ENCODE measurements at places on chromosomes 16 and 17. TPM values are rescaled to one million over a fixed set of nuclear protein-coding genes. Genes with fewer than 3 reads are reported as not detected.
A peak's percentile ranks its signal among the peaks of the same experiment; 100 is the strongest.

DNA sequence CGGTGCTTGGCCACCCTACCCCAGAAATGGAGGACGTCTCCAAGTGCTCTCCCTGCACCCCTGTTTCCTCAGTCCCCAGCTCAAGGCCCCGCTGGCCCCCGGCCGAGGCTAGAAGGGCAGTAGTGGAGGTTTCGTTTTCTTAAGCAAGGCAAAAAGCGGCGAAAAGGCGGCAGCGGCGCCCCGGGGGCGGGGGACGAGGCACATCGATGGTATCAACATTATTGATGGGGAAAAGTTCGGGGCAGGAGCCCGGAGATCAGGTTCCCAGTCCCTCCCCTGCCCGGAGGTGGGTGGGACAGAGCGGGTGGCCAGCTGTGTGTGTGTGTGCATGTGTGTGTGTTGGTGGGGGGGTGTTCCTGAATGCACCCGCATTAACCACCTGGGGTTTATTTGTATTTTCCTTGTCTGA is 4.1 kb upstream of the SALL1 start:
- DNase-seq, result no peak

DNA sequence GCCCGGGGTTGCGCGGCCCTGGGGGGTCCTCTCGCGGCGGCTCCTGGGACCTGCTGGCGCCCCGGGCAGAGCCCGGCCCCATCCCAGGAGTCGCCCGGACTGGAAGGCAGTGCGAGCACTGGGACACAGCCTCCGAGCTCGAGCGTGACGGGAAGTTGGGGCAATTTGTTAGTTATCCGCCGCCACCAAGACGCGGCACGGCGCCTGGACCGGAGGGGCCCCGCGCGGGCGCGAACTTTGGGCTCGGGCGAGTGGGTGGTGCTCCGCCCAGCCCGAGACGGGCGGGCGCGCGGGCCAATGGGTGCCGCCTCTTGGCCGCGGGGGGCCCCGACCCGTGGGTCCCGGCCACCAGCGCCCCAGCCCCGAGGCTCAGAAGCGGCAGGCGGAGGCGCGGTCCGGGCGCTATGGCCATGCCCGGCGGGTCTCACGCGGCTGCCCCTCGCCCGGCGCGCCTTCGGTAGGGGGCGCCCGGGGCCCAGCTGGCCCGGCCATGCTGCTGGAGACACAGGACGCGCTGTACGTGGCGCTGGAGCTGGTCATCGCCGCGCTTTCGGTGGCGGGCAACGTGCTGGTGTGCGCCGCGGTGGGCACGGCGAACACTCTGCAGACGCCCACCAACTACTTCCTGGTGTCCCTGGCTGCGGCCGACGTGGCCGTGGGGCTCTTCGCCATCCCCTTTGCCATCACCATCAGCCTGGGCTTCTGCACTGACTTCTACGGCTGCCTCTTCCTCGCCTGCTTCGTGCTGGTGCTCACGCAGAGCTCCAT is at the start of gene ADORA2B:
Gene ADORA2B, plus strand, starts transcription at position 372 of the 768 bp plus-strand sequence. Its CDS starts 119 bp downstream, at position 491.
- peak; percentile 54 for DNase-seq

TPSD1 gene
- 1.1 TPM for total RNA-seq

DNA sequence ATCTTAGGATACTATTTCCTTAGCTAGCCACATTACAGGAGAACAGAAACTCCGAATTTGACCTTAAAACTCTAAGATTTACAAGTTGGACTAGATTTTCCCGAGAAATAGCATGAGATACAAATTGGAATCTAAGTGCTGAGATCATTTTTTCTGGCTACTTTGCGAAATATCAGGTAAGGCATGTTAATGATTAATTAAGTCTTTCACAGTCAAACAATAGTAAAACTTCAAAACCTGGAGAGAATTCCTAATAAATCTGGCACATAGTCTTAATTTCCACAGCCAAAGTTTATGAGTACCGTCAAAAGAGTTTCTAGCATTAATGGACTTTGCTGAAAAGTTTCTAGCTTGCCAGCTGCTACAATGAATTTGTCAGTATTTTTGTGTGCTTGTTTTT is 379.5 kb upstream of the TOM1L1 start:
- DNase-seq, result no peak

CDYL2 gene
- total RNA-seq, result 60.4 TPM

CCL3 gene
- 0.56 TPM for total RNA-seq

OTOA gene
- 6.5 TPM for total RNA-seq

GRCh38 chr16:67399218-67399733 is 6.0 kb upstream of the TPPP3 start:
- peak; percentile 53 for DNase-seq

GRCh38 chr17:67165201-67165600 is 79.8 kb downstream of the HELZ start:
- no peak for DNase-seq

DNA sequence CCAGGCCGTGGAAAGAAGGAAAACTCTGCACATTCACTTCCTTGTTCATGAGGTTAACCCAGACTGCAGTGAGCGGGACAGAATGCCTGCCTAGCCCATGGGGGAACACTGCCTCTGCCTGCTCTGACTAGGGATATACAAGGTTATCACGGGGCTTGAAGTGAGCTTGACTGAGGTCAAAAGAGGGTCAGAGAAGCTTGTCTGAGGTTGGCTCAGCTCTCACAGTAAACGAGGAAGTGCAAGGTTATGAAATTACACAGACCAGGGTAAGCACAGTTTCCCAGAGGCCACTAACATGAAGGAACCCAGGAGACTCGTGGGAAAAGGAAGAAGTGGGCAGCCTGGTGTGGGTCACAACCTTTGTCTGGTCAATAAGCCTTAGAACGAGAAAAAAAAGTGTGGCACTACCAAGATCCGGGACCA is 28.7 kb downstream of the HIC1 start:
- no peak for DNase-seq

- no peak for DNase-seq
These were observed 147.1 kb downstream of the SALL1 start for GRCh38 chr16:51003850-51004566.

DNA sequence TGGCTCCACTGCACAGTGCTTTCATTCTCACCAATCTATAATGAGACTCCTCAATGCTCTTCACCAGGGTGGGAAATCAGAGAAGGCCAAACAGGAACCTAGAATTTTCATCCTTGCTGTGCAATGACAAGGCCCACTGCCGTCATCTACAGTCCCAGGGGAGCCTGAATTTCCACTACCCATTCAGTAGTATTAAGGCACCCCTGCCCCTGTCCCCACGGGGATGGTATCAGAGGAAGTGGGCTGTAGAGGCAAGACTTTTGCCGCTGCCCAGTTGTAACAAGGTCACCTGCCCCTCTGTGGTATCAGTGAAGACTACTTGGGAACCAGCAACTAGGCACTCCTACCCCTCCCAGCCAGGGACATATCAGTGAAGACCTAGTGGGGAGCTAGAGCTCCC is 104.5 kb downstream of the C16orf78 start:
- no peak for DNase-seq

CACNG5 gene
- not detected for total RNA-seq

DNA sequence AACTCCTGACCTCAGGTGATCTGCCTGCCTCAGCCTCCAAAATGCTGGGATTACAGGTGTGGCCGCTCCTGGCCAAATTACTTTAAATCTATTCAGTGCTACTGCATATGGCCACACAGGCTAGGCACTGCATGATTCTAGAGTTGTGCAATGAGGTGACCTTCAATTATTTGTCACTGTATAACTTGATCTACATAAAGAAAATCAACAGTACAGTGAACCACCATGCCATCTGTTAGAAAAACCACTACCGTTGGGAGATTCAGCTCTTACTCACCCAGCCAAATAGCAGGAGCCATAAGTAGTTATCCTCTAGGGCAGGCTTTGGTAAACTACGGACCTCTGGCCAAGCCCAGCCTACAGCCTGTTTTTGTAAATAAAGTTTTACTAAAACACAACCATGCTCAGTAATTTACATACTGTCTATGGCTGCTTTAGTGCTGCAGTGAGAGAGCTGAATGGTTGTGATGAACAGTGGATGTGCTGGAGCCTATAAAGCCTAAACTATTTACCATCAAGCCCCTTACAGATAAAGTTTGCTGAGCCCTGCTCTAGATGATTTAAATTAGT is 40.7 kb upstream of the TANC2 start:
- no peak for DNase-seq

TMIGD1 gene
- not detected for total RNA-seq

APOBR gene
- total RNA-seq, result 2.1 TPM

DNA sequence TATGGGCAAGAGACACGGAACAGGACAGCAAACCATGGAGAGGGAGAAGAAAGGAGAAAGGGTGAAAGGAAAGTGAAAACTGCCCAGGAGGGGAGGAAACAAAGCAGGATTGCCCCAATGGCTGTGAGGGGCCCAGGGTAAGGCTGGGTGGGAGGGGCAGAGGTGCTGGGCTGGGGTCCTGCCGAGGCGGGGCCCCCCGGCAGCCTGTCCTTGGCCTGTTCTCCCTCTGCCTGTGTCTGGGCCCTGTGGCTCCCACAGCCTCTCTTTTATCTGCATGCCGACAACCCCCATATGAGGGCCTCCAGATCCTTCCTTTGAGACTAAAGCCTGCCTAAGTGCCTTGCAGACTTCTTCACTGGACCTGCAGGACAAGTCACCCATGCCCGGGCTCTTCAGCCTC is 15.5 kb downstream of the ZNHIT3 start:
- no peak for DNase-seq

DNA sequence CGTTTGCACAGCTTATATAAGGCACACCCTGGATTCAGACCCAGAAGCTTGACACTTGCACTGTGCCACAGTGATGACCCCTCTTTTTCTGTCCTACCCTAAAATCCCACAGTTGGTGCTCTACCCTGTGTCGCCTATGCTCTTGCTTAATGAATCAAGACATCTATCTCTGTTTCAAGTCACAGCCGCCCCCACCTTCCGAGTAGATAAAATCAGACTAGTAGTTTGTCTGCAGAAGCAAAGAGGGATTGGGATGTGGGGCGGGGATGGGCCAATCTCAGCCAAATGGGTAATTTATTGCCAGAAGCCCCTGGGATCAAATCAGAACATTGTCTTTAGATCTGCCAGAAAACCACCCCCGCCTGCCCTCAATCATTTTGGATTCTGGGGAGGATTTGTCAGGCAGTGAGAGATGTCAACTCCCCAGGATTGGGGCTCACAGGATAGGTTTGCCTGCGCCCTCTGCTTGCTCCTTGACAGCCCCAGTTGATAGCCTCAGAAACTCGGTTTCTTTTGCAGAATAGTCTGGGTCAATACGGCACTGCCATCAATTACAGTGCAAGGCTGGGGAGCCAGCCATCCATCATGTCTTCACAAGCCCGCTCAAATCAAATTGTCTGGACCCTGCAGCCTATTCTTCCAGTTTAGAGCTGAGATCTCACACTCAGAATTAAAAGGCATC is 520.8 kb downstream of the GRIN2A start:
- no peak for DNase-seq

- peak; percentile 70 for DNase-seq
These were observed 77.5 kb upstream of the N4BP1 start for GRCh38 chr16:48687421-48688038.

DNA sequence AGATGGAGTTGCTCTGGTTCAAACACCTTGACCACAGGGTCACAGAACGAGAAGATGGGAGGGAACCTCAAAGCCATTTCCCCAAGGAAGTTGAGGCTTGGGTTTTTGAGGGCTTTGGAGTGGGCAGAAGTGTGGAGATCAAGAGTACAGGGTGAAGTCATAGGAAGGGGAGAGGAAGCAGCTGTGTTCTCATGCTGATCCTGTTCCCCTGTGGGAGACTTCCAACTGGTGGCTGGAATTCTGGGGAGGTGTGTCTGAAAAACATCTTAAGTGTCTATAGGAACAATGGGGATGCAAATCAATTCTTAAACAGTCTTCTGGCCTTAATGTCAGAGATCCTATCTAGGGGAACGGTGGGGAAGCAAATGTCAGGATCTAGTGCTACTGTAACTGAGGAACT is 38.8 kb upstream of the HSBP1 start:
- no peak for DNase-seq

DNA sequence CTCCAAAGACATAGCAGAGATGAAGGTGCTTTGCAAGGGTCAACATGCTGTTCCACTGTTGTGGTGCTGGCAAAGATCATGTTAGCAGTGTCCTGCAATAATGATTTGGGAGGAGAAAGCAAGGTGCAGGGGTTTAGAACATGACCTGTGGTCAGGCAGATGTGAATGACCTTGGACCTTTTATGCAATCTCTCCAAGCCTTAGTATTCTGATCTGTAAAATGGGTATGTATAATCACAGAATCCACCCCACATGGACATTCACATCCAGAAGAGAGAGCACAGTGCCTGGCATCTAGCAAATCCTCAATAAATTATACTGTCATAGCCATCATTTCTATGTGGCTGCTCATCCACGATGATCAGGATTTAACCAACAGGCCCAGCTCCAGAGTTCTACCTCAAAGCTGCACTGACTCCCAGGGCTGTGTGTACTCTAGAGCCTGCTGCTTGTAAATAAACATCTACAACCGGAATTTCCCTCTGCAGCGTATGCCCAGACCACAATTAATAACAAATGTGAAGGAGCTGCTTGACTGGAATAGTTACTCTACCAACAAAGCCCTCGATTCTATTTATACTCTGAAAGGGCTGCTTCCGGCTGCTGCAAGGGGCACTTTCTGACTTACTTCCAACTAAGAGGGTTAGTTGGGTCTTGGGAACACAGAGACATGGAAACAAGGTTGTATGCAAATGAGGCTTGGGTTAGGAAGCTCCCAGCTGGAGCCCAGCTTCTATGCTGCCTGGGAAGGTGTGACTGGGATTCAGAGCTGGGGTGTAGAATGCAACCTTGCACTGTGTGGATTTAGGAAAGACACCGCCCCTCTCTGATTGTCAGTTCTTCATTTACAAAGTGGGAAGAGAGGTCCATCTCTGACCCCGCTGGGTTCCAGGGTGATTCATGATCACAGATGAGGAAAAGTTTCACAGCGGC is 265.2 kb downstream of the XYLT1 start:
- no peak for DNase-seq

BHLHA9 gene
- 0.79 TPM for total RNA-seq

- DNase-seq, result no peak
These were observed 113.8 kb upstream of the SMURF2 start for GRCh38 chr17:64775701-64776570.

GRCh38 chr16:9049241-9049640 is 42.2 kb upstream of the HAPSTR1 start:
- DNase-seq, result no peak

DNA sequence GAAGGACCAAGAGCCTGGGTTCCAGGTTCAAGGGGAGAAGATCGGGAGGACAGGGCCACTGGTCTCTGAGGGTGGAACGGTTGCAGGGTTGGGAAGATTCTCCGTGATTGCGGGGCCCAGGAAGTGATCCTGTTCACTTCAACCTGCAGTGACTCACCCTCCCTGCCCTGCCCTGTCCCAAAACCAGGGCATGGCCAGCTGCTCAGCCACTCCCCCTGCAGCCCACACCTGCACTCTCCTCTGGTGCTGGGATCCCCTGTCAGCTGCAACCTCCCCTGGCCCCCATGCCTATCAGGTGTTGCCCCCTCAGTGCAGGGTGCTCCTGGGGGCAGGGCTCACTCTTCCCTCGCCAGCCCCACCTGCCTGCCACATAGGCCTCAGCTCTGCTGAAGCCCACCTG is 1.1 kb downstream of the RUNDC3A start:
- DNase-seq, result no peak

- no peak for DNase-seq
These were observed 5.0 kb downstream of the EARS2 start for GRCh38 chr16:23552161-23552560.

ZSCAN10 gene
- total RNA-seq, result 0.93 TPM

ADCY7 gene
- 5.9 TPM for total RNA-seq
